Umbilical cord (tissue), 2 donors: ENCODE measurements at places on chromosomes 11 and 22.

DNA sequence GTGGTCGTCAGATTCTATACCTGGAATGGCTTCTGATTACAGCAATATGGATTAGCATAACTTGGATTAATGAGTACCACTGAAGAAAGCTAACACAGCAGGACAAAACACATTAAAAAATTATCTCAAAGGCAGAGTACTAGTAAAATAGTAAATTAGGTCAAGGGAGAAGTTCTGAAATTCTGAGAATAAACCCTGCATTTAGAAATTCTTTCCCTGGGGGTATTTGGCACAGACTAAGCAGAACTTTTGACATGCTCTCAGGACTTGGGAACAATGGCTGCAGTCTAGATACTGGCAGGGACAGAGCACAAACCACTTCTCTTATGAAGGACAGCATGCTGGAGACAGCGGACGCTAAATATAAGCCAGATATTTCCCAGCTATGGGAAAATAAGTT, 85.6 kb upstream of the GRIA4 start:
- no peak for DNase-seq

DNA sequence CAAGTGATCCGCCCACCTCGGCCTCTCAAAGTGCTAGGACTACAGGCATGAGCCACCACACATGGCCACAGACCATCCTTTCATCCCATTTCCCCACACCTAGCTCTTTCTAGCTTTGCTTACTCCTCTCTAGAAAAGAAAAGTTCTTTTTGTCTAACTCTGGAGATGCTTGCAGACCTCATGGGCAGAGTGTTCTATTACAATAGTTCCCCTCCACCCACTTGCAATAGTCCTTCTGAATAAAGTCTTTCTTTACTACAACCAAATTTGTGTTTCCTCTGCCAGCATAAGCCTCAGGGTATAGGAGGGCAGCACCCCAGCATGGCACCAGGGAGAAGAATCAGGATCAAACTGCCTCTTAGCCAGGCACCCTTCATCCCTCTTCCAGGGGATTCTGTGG, 18.8 kb upstream of the RTL6 start:
- no peak for DNase-seq

GRCh38 chr11:48019217-48019584, 38.8 kb downstream of the PTPRJ start:
- peak; percentile 72 for DNase-seq

DNA sequence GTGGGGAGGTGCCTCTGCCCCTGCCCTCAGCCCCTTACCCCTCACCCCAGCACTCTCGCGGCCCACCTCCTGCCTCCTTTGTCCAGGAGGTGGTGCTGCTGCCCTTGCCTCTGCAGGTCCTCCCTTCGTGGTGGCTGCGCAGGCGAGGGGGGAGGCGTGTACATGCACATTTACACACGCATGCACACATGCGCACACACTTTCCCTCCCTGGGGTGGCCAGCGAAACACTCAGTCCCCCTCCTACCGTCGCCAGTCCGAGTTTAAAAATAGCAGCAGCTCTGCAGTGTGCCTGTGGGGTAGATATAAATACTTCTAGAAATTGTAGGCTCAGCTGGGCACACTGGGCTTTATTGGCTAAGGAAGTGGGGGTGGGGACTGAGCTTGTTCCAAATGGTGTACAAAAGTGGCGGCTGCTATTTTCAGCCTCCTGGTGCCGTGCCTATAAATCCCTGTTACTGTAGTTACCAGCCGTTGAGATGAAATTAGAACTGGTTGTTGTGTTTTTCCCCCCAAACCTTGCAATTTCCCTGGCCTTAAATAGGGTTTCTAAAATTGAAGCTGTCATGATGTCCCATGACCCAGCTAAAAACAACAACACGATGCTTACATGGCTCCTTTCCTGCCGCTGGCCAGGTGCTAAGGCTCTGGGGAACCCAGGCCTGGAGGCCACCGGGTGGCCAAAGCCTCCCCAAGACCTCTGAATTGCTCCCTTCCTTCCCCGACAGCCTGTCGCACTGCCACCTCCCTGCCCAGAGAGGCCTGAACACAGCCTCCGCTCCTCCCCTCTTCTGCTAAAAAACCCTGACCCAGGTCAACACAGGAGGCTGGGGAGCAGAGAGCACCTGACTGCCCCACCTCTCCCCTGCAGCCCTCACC, 12.4 kb downstream of the PICK1 start:
- peak; percentile 69 for DNase-seq

DNA sequence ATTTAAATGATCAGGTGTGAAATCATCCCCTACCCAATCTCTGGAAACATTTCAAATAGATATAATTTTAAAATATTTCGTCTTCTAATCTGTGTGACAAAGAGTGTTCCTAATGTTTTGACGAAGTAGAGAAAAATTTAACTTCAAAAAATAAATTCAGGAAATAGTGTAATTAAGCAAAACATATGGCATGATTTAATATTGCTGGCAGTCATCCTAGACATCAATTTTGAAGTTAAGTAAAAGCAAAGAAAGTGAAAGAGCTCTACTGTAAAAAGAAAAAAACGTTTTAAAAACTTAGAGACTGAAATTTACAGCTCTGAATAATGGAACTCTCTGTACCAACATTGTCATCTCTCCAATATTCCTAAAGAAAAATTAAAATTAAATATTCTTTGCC, 1062.3 kb downstream of the LRRC4C start:
- DNase-seq: no peak

DNA sequence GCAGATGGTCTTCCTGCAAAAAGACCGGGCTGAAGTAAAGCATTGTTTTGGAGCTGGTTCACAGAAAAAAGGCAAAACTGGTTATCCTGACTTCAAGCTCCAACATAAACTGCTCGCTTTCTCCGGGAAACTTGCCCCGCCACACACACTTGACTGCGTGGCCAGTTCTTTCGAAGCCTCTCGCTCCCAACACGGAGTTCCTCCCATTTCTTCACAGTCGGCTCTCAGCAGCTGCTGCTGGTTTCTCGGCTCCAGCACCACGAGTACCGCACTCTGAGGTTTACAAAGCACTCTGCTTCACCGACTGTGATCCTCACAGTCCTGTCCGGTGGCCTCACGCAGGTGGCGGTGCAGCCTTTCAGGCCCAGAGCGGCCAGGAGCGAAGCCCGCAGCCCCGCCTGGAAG, 264 bp downstream of the CHEK1 start:
- DNase-seq: no peak

GRCh38 chr11:63951779-63952536, 13.2 kb downstream of the NAA40 start:
- DNase-seq: no peak

- no peak for DNase-seq
These were observed 750.0 kb upstream of the LUZP2 start for GRCh38 chr11:23746896-23747295.

DNA sequence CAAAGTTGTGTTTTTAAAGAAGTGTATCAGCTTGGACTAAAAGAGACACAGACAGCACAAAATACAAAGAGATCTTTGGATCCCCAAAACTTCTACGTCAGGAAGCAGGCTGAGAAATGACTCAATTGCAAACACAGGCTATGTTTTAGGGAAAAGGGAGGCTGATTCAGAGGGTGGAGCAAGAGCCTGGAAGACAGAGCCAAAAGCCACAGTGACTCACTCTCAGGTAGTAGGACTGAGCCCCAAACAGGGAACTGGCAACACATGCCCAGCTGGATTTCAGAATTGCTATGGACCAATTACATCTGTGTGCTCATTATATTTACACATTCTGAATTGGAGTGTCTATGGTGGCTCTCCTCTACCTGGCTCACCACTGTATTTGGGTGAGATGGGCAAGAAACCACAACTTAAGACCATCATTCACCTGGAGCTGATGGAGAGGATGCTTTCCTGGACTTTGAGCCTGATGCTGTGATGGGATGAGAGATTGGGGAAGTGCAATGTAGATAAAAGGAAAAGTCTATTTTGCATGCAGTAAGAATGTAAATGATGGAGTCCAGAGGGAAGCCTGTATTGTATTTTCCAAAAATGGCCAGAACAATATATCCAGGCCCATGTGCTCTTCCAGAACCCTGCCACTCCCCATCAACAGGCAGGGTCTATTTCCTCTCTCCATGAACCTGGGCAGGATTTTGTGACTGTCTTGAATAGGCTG, 20.8 kb upstream of the LINC01488 start:
- DNase-seq: no peak

DNA sequence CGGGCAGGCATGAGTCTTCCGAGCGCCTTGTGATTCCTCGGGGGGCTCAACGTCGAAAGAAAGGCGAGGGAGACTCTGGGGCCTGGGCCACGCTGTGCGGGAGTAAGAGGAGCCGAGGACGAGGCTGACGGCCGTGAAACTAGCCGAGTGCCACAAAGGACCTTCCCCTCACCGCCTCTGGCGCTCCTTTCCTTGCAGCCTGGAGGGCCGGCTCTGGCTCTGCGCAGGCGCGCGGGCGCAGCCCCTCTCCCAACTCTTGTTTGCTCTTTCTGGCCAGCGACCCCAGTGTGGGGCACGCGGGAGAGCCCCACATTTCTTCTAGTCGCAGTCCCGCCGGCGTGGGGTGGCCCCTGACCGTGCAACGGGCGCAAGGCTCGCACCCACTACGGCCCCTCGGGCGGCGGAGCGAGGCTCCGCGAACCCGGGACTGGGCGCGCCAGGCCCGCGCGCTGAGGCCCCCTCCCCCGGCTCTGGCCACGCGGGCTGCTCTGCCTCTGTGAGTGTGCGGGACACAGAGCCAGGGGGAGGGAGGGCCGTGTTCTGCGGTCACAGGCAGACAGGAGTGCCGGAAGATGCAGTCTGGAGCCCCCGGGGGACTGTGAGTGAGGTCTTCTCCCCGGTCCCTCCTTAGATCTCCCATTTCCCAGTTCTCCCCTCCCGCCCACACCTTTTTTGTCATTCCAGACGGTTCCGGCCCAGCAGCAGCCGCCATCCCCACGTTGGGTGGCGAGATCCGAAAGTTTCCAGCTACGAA, 1.0 kb upstream of the TOB2 start:
- DNase-seq: peak; percentile 82
